ENCODE measurements at places on chromosomes 3 and 15.

- no peak for DNase-seq
Measured at GRCh38 chr3:45640091-45640507, 45.5 kb downstream of the LIMD1 start.

DNA sequence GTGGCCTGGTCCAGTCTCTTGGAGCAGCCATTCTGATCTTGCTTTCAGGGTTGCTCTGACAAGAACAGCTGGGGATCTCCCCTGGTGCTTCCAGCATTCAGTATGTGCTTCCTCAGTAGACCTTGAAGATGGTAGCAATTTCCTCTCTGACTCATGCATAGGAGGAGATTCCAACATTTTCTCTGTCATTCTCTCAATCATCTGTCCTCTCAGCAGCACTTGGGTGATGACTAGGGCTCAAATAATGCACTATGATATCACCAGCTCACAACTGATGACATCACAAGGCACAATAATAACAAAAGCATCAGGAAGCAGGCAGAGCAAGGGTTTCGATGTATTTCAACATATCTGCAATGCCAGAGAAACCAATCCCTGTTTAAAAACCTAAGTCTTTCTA lies 52.7 kb downstream of the NFKBIZ start:
- DNase-seq, result peak; percentile 88

- no peak for DNase-seq
Measured at GRCh38 chr15:32888221-32888761, 170.5 kb downstream of the GREM1 start.

- DNase-seq, result peak; percentile 76
Measured at GRCh38 chr3:187986514-187986934, 167.4 kb upstream of the LPP start.

GRCh38 chr15:73907035-73907408 lies 19.2 kb upstream of the LOXL1 start:
- DNase-seq, result no peak

GRCh38 chr3:153000325-153000724 lies 161.7 kb upstream of the RAP2B start:
- no peak for DNase-seq

- DNase-seq, result peak; percentile 49
Measured at GRCh38 chr3:186609247-186609868, 3.5 kb upstream of the AHSG start.

DNA sequence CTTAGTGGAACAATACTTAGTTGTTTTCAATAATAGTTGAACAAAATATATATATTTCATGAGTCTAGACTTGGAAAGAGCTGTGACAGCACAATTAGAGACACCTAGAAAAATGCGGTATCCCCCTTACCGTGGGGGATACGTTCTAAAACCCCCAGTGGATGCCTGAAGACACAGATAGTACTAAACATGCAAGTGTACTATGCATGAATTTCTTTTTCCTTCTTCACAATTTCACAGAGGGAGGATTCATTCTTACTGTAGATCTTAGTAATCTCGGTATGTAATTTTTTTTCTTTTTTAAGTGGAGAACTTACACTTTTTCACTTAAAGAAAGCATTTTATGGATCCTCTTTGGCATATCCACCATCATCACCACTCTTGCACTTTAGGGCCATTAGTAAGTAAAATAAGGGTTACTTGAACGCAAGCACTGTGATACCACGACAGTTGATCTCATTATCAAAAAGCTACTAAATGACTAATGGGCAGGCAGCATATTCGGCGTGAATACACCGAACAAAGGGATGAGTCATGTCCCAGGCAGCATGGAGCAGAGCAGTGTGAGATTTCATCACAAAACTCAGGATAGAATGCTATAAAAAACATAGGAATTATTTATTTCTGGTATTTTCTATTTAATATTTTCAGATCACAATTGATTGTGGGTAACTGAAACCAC lies 72.3 kb upstream of the ZNF280D start:
- peak; percentile 71 for DNase-seq

DNA sequence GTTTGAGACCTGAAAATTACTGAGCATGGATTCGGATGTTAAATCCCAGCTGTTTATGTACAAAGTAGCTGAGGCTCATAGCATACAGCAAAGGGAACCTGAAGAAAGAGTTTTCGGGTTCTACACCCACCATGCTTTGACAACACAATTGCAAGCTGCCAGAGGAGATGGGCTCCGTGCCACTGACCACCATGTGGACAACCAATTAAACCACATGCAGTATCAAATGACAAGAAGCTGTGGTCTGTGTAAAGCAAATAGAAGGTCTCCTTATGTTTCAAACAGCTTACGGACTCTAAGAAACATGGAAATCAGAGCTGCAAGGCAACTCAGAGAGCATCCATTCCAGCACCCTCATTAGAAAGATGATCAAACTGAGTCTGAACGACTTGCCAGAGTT lies 12.9 kb downstream of the GABRB3 start:
- DNase-seq, result no peak

- no peak for DNase-seq
Measured at GRCh38 chr3:30613133-30613825, 6.9 kb downstream of the TGFBR2 start.

DNA sequence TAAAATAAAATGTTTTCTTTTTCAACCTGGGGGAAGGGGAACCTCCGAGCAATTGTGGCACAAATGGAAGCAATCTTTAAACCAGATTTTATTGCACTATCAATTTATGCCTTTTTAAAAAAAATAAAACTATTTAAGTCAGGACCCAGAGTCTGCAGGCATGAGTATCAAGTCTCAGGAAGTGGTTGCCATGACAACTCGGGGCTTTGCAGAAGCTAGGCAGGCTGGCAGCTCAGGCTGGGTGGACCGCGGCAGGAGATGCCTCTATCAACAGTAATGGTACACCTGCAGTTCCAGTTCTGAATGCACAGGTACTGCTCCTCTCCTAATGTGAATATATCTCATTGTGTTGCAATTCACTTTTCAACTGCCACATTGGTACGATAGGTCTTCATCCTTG lies 447.7 kb downstream of the GABRG3 start:
- no peak for DNase-seq

DNA sequence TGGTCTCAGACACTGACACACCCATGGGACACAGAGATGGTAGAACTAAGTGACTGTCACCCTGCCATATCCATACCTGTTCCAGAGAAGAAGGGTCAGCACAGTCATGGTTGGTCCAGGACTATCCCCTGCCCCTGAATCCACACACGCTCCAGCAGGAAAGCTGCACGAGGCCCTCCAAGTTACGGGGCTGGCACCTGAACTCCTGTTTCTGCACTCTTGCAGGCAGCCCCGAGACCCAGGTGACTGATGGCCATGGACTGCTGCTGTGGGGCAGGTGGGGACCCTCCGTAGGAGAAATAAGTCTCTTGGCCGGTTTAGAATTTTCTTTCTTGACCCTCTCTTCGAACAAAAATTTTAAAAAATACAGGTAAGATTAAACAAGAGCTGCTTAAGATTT lies 30.6 kb downstream of the CHDH start:
- no peak for DNase-seq

GRCh38 chr3:71713041-71713440 lies 12.2 kb downstream of the EIF4E3 start:
- no peak for DNase-seq

DNA sequence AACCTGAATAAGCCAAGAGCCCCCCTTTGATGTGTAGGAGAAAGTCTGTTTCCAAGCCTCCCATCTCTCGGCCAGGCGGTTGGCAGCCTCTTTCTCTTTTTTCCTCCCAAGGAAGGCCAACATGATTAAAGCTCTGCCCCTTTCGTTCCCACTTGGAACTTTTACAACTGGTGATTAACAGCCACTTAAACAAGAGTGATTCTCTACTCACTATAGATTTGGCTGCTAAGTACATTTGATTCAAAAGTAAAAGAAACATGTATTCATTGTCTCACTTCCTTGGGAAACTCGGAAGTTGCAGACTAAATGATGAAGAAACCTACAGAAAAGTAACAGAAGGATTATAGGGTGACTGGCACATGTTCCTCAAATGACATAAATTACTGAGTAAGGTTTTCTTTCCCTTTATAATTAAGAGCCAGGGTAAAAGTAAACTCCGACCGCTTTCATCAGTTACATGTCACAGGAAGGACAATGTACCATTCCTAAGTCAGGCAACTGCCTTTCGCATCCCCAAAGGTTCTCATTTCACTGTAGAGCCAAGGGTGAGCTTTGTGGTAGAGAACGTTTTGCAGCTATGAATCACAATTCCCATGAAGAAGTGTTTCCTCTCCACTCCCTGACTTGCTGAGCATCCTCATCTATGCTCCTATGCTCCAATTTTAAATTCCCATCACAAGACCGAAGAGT lies 72.7 kb downstream of the MB21D2 start:
- no peak for DNase-seq

Data from ACHN (cell line).